ENCODE measurements at places on chromosomes 5 and 9.

DNA sequence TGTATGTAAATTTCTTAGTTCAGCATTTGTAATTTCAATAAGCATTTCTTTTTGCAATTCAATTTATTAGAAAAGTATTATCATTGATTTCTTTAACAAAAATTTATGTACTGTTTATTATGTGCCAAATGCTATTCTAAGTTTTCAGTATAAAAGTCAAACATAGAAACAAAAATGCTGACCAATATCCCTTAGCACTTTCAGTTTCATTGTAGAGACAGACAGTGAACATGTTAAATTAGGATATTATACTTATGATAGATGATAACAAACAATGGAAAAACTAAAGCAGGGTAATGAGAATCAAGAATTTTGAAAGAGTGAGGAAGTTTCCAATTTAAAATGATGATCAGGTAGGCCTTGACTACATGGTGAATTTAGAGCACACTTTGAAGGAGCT is 1106.0 kb downstream of the TAF11L14 start:
- no peak for DNase-seq

GRCh38 chr5:19002111-19002510 is 985.9 kb downstream of the CDH18 start:
- DNase-seq = no peak

GRCh38 chr9:87970602-87971001 is 3.7 kb downstream of the CDK20 start:
- DNase-seq = no peak

GRCh38 chr5:145506185-145506850 is 328.8 kb downstream of the PRELID2 start:
- peak; percentile 71 for DNase-seq

- DNase-seq = no peak
Measured at GRCh38 chr5:465591-466403, 22.8 kb downstream of the EXOC3 start.

- no peak for DNase-seq
Measured at GRCh38 chr5:77461287-77461686, 30.8 kb downstream of the WDR41 start.

DNA sequence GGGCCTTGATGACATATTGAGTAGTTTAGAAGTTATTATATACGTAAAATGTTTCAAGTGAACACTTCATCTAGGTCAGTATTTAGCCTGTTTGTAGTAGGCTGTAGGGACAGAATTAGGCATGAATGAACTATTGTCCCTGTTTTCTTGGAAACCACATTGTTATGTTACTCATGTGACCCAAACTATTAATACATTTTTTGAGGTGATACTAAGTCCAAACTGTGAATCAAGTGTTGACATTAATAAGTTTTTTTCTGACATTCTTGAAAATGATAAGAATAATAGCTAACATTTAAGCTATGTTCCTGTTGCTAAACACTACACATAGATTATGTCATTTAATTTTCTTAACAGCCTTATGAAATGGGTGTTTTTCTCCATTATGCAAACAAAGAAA is 1642.7 kb upstream of the WWC1 start:
- DNase-seq = peak; percentile 26

- no peak for DNase-seq
Measured at GRCh38 chr9:29068461-29068860, 1495.2 kb upstream of the C9orf72 start.

DNA sequence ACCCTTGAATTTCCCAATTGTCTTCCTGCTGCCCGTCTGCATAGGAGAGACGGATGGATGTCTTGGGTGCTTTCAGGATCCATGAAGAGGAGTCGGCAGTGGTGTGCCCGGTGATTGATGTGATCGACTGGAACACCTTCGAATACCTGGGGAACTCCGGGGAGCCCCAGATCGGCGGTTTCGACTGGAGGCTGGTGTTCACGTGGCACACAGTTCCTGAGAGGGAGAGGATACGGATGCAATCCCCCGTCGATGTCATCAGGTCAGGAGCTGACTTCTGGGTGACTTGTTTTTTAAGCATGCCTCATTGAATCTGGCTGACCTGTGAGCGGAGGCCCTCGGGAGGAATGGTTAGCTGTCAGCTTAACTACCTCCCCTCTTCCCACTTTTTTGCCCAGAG is 24.2 kb downstream of the GALNT12 start:
- DNase-seq = no peak

GRCh38 chr9:94946256-94946655 is 219.8 kb downstream of the AOPEP start:
- DNase-seq = no peak

- no peak for DNase-seq
Measured at GRCh38 chr5:344668-345067, 23.2 kb downstream of the AHRR start.

- no peak for DNase-seq
Measured at GRCh38 chr5:149682532-149683075, 47.5 kb upstream of the PPARGC1B start.

GRCh38 chr5:25262221-25262620 is 617.4 kb upstream of the CDH10 start:
- DNase-seq = no peak

DNA sequence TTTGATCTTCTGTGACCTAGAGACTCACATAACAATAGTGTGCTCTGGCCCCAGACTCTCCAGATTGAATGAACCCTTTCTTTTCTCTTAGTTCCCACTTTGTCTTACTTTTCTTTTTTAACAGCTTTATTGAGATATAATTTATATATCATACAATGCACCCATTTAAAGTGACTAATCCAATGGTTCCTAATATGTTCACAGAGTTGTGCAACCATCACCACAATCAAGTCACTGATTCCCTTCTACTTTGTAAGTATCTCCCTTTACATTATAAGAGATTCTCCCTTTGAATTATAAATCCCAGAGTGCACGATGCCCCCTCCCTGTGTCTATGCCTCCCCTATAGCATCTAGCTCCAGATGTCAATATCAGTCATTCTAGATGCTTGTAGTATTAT is 172.4 kb downstream of the HINT1 start:
- DNase-seq = peak; percentile 8

GRCh38 chr5:177609076-177610059 is 9.4 kb downstream of the B4GALT7 start:
- DNase-seq = no peak

- no peak for DNase-seq
Measured at GRCh38 chr9:133619791-133620190, 10.6 kb upstream of the FAM163B start.

- no peak for DNase-seq
Measured at GRCh38 chr5:30878746-30879145, 314.7 kb upstream of the CDH6 start.

- DNase-seq = no peak
Measured at GRCh38 chr5:140953234-140953633, 13.0 kb upstream of the PCDHAC2 start.

GRCh38 chr5:65172486-65173129 is 309.1 kb downstream of the ADAMTS6 start:
- DNase-seq = no peak

GRCh38 chr5:76643371-76643770 is 20.2 kb upstream of the F2RL2 start:
- no peak for DNase-seq

DNA sequence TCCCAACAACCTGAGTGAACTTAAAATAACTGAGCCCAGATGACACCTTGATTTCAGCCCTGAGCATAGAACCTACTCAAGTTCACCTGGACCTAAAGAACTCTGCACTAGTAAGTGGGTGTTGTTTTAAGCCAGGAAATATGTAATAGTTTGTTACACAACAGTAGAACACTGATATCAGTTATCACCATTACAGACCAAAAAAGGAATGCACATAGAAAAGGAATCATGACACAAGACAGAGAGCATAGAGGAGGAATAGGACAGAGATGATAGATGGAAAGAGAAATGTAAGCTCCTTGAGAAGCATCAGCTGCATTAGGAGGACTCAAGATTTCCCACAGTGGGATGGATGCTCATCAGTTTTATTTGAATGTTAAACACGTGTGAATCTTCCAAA is 1096.9 kb upstream of the SEMA6A start:
- no peak for DNase-seq

- no peak for DNase-seq
Measured at GRCh38 chr5:173231381-173231766, 3.6 kb downstream of the NKX2-5 start.
